ENCODE measurements at places on chromosomes 2 and 18.
A peak's percentile ranks its signal among the peaks of the same experiment; 100 is the strongest.

GRCh38 chr2:37635504-37636380 is 35.7 kb downstream of the CDC42EP3 start:
- DNase-seq = no peak

DNA sequence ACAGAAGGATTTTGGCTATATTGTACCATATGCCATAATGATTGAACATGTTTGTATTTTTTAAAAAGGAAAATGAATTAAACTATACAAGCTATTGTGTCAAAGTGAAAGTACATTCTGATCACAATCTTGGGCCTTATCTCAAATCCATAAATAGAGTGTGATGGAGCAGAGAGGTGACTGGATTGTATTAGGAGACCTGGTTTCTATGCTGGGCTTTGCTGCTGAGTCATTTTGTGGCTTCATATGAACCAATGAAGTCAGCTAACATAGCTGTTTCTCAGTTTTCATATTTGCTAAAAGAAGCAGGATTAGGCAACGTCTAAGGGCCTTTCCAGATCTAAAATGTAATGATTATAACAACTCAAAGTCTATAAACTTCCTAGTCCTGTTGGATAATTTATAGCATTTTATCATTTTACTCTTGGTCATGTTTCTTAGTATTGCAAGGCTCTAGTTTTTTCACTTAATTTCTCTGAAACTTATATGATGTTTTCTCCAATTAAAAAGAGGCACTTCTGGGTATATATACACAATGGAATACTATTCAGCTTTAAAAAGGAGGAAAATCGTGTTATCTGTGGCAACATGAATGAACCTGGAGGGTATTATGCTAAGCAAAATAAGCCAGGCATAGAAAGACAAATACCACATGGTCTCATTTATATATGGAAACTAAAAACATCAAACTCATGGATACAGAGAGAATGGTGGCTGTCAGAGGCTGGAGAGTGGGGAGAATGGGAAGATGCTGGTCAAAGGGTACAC is 112.3 kb downstream of the MEP1B start:
- DNase-seq = no peak

DNA sequence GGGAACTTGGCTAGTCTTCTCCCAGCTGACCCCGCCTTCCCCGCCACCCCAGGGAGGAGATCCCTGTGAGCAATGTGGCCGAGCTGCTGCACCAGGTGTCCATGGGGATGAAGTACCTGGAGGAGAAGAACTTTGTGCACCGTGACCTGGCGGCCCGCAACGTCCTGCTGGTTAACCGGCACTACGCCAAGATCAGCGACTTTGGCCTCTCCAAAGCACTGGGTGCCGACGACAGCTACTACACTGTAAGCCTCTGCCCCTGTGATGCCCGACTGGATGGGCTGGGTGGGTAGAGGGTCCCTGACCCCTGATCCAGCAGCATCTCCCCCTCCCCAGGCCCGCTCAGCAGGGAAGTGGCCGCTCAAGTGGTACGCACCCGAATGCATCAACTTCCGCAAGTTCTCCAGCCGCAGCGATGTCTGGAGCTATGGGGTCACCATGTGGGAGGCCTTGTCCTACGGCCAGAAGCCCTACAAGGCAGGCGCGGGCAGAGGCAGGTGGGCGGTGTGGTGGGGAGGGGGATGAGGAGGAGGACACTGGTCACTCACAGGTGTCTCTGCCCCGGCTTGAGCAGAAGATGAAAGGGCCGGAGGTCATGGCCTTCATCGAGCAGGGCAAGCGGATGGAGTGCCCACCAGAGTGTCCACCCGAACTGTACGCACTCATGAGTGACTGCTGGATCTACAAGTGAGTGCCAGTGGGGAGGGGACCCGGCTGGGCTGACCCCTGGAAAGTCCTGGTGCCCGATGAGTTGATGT is 24.2 kb downstream of the ZAP70 start:
- no peak for DNase-seq

DNA sequence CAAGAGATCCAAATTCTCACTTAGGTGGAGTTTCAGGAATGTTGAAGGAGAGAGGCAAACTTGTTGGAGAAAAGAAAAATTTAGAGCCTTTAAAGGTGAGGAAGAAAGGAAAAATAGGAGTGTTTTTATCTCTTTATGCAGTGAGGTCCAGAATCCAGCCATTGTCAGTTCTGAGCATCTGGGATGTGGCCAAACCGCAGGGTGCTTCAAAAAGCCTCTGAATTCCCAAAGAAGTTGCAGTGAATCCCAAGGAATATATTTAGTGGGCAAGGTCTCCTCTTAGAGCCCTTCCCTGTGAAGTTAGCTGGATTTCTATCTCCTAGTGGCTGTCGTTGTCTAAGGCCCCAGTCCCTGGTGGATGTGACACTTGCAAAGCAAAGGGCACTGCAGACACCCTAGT is 51.2 kb downstream of the MTCL1 start:
- no peak for DNase-seq

- DNase-seq = no peak
Measured at GRCh38 chr2:233360771-233361176, 6.5 kb downstream of the DGKD start.

DNA sequence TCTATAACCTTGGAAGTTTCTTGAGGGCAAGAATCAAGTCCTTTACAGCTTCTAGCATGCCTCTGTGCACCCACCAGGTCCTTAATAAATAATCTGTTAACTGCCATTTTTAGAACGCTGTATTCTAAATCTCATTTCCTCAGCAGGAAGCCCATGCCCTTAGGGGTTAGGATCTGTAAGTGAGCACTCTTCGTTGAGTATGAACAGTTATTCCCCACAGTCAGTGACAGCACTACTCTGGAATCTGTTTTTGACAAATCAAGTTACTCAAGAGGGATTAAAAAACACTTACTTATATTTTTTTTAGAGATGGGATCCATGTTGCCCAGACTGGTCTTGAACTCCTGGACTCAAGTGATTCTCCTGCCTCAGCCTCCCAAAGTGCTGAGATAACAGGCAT is 14.6 kb downstream of the PAIP2B start:
- DNase-seq = no peak

GRCh38 chr2:218485986-218486667 is 67.2 kb downstream of the VIL1 start:
- DNase-seq = no peak

DNA sequence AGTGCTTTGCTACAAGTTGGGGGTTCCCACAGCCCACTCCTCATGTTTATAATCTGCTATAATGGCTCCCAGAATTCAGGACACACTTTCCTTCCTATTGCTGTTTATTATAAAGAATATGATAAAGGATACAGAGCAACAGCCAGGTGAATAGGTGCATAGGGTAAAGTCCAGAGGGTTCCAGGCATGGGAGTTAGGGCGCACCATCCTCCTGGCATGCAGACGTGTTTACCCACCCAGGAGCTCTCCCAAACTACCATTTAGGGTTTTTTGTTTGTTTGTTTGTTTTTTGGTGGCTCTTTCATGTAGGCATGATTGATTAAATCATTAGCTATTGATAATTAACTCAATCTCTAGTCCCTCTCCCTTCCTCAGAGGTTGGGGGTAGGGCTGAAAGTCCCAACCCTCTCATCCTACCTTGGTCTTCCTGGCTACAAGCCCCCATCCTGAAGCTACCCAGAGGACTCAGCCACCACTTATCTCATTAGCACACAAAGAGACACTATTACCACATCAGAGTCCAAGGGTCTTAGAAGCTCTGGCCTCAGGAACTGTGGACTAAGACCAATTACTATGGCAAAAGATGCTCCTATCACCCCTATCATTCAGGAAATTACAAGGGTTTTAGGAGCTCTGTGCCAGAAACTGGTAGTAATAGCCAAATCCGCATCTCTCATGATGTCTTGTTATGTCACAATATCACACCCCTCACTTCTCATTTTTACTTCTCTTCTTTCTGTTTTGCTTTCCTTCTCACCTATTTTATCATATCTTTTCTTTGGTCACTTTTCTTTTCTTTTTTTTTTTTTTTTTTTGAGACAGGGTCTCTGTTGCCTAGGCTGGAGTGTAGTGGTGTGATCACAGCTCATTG is 154.9 kb upstream of the TTC39C start:
- DNase-seq = no peak

- DNase-seq = no peak
Measured at GRCh38 chr2:47288864-47289263, 114.1 kb upstream of the MSH2 start.

DNA sequence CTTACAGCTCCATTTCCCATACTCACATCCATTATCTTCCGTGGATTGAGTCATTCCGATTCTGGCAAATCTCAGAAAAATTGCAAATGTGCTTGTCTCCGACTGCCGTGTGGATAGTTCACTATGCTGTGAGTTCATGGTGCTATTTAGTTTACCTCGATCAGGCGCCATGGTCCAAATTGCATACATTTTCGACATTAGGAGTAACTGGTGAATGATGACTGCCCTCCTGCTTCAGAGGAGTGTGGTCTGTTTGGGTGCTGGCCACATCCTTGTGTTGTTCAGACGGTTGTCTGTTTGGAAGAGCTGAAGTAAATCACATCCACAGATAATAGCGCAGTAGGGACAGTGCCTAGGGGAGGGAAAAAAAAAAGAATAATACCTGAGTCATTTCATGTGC is 439.5 kb downstream of the ZNF516 start:
- no peak for DNase-seq

DNA sequence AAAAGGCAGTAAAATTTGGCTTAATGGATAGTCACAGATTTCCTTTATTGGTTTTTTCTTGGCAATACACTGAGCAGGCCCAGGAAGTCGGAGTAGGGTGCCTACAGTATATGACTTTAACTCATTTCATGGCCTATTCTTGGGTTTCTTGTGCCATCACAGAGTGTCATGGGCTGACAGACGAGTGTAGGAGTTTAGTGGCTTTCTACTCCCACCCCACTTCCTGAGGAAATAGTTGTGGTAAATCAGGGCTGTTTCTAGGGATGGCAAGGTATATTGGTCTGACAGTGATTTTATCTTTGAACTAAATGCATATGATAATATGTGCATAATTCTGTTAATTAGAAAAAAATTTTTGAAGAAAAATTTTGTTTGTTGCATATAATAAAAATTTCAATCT is 100.1 kb downstream of the PLCL1 start:
- no peak for DNase-seq

DNA sequence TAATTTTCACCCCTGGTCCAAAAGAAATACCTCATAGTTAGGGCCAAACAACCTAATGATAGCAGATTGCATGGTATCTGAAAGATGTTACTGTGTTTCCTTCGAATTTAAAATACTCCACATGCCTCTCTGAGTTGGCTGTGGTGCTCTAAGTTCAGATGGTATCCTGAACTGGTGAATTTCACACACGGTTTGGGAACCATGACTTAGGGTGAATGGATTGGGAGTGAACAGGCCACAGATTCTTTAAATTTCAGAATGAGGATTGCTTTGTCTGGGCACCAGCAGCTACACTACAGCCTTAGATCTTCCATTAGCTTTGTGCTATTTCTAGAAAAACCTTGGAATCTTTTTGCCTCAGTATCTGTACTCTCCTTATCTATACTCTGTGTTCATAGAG is 6.2 kb downstream of the GMCL1 start:
- DNase-seq = no peak

- no peak for DNase-seq
Measured at GRCh38 chr2:74708296-74708695, 54.2 kb downstream of the SEMA4F start.

DNA sequence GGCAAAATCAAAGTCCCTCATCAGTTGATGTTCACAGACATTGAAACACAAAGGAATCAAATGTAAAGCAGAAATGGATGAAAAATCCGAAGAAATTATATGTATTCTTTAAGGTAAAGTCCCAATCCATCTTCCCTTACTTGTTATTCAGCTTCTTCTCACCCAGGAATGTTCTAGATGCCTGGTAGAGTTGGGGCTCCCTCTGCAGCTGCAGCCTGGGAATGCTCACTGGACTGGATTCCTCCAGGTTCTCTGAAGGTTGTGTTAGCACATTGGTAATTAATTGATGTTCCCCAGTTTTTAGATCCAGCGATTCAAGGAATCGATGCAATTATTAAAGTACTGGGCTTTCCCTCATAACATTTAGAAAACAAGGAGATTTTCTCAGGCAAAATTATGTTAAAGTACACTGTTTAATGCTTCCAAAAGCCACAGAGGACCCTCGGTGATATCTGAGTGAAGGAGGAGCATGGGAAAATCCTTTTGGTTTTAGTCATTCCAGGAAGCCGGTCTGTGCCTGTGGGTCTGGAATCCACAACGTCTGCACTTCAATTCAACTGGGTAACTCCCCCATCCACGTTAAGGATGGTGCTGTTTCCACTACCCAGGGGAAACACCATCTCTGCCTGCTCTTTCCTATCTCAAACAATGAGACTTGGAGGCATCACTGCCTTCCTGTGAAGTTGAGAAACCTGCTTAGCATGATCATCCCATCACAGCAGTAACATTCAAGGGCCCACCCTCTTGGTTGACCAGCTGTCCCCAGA is 22.0 kb downstream of the NTSR2 start:
- DNase-seq = no peak

GRCh38 chr2:240478346-240479110 is 43.1 kb downstream of the GPC1 start:
- DNase-seq = peak; percentile 12

DNA sequence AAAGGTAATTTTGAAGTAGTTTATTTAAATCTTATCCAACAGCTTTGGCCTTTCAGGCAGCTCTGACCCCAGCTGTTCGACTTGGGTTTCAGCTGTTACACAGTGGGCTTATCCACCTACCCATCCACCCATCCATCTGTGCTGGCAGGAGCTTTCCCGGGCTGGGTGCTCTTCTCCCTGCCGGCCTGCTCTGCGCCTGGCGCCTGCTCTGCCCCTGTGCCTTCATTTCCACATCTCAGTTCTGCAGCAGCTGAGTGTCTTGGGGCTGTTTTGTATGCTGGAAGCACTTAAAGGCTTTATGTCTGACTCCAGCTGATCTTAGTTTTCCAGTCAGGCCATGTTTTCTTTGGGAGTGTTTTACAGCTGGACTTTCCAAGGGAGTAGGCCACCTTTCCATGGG is 24.2 kb downstream of the LDLRAD4 start:
- peak; percentile 15 for DNase-seq

DNA sequence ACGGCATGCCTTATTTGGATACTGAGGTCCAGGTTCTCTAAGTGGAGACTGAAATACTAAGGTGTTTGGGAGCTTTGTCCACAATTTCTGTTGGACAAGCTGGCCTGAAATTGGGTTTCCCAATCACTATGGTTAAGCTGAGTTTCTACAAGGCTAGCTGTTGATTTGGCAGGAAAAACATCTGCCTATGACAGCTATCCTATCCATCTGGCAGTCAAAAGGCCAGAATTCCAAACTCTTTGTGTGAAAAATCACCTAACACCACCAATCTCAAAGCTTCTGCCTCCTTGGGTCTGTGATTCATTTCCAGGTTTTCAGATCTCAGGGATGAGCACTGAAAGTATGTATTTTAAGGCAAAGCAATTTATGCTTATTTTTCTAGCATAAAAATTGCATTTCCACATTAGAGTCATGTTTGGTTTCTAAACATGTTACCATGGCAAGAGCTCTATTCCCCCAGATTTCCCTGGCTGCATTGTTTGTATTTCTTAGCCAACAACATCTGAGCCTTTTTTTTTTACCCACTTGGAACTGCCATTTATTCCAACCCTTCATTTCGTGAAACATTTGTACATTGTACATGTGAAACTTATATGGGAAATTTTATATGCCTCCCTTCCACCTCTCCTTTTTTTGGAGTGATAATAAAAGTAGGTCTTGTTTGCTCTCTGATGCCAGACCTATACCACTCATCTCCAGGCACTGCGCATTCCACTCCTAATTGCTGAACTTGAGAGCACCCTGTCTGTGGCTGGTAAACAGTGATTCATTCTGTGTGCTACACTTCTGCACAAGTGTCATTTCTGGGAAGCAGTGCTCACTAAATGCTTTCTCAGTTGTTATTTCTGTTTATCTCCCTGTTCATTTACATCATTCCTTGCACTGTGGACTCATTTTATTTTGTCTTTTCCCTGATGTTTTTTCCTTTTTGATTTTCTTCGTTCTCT is 15.9 kb upstream of the CCDC85A start:
- no peak for DNase-seq

GRCh38 chr2:20015482-20016083 is 3.1 kb upstream of the MATN3 start:
- no peak for DNase-seq
